Fibroblast of skin of left quadriceps (primary cell): ENCODE measurements at places on chromosomes 16 and 17.

GRCh38 chr16:10123141-10123540, 59.1 kb downstream of the GRIN2A start:
- DNase-seq, result no peak

DNA sequence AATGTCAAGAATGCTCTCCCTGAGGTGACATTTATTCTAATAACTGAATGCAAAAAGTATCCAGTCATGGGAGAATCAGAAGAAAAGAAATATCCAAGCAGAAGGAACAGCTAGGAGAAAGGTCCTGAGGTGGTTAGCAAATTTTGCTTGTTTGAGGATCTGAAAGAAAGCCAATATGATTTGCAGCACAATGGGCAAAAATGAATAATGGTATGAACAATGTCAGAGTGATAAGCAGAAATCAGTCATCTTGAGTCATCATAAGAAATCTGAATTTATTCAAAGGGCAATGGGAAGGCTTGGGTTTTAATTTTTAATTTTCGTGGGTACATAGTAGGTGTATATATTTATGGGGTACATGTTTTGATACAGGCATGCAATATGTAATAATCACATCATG, 68.5 kb downstream of the BRIP1 start:
- no peak for DNase-seq

GRCh38 chr17:44878627-44879221, 20.5 kb downstream of the EFTUD2 start:
- no peak for DNase-seq

GRCh38 chr16:23006380-23006779, 142.9 kb downstream of the USP31 start:
- no peak for DNase-seq

DNA sequence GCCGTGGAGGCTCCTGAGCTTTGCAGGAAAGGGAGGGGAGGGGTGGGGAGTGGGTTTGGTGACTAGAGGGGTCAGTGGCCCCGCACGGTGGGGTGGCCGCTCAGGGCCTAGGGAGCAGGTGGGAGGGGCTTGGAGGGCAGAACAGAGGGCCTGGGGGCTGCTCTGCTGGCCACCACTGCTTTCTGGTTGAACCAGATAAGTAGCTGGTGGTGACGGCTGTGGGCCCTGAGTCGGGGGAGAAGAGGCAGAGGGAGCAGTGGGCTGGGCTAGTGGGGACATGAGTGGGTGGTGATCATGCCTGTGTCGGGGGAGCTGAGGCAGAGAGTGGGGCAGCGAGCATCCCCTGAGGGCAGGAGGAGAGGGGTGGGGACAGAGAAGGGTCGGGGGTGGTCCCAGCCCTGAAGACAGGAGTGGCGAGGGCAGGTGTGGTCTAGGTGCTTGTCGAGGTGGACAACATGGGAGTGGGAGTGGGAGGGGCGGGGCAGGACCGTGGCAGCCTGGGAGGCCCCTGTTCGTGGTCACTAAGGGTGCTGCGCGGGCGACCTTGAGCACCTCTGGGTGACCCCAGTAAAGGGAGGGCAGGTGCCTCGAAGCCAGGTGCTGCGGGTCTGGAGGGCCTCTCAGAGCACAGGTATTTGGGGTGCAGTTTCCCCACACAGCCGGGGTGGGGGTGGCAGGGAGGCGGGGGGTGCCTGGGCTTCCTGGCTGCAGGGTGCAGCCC, 6.3 kb upstream of the CD7 start:
- DNase-seq, result no peak

DNA sequence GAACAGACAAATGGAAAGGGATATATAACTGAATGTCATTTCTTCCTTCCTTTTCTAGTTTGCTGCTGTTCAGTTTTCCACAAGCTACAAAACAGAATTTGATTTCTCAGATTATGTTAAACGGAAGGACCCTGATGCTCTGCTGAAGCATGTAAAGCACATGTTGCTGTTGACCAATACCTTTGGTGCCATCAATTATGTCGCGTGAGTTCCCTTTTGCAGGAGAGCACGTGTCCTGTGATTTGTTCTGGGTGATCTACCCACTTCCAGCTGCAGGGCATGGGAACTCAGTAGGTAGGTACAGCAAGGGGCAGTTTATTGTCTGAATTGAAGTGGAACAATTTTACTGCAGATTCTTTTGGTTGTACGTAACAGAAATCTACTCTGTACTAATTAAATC, 8.8 kb downstream of the ITGAL start:
- no peak for DNase-seq
